ENCODE measurements at places on chromosomes 5 and 9.

DNA sequence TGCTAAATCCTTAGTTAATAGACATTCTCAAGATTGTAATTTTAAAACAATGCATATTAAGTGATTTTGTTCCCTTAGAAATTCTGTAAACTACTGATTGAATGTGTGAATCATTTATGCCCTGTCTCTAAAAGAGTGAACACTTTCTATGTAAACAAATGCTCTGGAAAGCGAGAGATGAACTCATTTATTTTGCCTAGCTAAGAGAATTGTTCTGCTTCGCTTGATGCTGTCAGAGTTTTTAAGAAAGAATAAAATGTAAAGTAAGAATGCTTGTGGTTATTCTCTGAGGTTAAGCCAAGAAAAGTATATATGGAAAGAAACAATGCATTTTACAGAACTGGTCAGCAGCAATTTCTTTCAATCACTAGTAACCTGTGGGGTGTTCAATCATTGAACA lies 347.4 kb upstream of the NUDT12 start:
- no peak for DNase-seq

GRCh38 chr9:115838417-115838816 lies 315.2 kb upstream of the PAPPA start:
- DNase-seq: no peak

- DNase-seq: peak; percentile 76
Observed at GRCh38 chr5:56681346-56681745, 134.0 kb upstream of the MAP3K1 start.

DNA sequence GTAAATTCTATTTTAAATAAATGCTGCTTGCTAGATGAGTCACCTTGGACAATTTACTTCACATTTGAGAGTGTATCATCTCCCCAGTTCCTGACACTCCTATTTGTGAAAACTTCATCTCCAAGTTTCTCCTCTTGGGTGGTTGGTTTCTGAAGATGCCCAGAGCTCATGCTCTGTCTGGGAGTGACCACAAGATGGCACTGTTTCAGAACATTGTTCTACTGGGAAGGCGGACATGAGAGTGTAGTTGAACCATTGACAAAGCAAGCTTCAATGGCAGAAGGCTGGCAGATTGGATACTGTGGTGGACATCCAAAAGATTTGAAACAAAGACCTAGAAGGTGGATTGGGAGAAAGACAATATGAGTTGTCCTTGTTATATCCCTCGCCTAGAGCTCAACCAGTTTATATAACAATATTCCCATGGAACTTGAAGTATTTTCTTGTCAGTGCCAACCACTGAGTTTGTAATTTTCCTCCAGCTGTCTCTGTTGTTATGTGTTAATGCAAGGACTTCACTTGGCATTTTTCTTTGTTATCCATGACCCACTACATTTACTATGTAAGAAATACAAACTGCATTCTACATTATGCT lies 234.3 kb upstream of the ANKH start:
- peak; percentile 43 for DNase-seq

GRCh38 chr9:102185371-102185770 lies 446.9 kb upstream of the GRIN3A start:
- DNase-seq: no peak

GRCh38 chr9:136019041-136019680 lies 58.0 kb upstream of the UBAC1 start:
- no peak for DNase-seq

- no peak for DNase-seq
Observed at GRCh38 chr5:61701877-61702602, 370.0 kb downstream of the ZSWIM6 start.

- no peak for DNase-seq
Observed at GRCh38 chr9:127170103-127170502, 47.7 kb upstream of the ANGPTL2 start.

DNA sequence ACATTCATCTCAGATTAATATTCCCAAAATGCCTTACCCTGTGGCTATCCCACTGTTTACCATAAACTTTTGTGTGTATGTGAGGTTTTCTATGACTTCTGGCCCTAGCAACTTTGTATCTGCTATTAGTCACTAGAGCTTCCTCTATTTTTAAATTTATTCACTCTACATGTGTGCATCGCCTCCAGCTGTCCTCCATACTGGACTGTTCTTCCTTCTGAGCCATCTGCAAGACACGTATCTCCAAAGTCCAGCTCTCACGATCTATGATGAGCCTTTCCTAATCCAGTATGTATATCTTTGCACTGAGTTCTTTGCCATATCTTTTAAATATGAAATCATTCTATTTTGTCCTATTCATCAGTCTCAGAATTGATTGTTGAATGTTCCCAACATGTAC lies 1.7 kb upstream of the GNG10 start:
- no peak for DNase-seq

GRCh38 chr5:57137401-57137800 lies 36.5 kb upstream of the GPBP1 start:
- DNase-seq: no peak

GRCh38 chr5:135112008-135112725 lies 78.1 kb upstream of the PITX1 start:
- no peak for DNase-seq

GRCh38 chr5:73966451-73966850 lies 340.5 kb downstream of the ARHGEF28 start:
- no peak for DNase-seq

- no peak for DNase-seq
Observed at GRCh38 chr9:14306672-14307660, 7.0 kb downstream of the NFIB start.

GRCh38 chr9:68749579-68750159 lies 44.6 kb downstream of the PIP5K1B start:
- DNase-seq: no peak

GRCh38 chr5:72835633-72836032 lies 19.2 kb downstream of the TNPO1 start:
- no peak for DNase-seq

- no peak for DNase-seq
Observed at GRCh38 chr9:81224166-81225081, 464.9 kb downstream of the TLE1 start.

- no peak for DNase-seq
Observed at GRCh38 chr9:101673642-101674041, 64.8 kb downstream of the GRIN3A start.

- peak; percentile 75 for DNase-seq
Observed at GRCh38 chr5:54518146-54518817, 723 bp downstream of the SNX18 start.

DNA sequence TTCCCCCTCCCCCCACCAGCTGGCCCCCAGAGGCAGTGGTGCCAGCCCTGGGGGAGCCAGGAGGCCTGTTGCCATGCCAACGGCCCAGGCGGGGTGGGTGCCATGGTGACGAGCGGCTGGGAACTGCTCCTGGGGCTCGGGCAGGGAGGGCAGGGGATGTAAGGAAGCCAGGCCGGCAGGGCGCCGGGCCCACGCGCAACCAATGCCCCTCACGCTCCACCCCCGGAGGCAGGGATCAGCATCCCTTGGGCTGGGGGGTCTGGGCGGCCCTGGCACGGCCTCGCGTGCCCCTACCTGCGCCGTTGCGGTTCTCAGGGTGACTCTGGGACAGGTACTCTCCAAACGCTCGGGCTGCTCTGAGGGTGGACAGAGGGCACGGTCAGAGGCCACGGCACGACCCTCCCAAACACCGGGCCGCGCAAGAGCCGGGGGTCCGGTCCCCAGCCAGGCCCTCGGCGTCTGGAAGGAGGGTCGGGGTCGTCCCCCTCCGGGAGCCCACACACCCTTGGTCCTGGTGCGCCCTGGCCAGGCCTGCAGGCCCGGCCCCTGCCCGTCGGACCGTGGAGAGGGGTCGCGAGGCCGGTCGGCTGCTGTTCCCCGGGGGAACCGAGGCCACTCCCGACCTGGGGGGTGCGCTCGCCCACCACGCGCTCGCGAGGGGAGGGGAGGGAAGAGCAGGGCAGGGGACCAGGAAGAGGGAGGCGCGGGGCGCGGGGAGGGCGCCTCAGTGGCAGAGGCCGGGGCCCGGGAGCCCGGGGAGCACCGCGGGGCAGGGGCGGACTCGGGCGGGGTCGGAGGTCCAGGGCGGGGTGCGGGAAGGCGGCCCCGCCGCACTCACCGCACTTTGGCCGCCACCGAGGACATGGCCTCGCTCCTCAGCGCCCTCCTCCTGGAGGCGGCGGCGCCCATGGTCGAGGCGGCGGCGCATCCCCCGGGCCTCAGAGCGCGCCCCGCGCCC lies 661 bp downstream of the NSMF start:
- DNase-seq: peak; percentile 53

DNA sequence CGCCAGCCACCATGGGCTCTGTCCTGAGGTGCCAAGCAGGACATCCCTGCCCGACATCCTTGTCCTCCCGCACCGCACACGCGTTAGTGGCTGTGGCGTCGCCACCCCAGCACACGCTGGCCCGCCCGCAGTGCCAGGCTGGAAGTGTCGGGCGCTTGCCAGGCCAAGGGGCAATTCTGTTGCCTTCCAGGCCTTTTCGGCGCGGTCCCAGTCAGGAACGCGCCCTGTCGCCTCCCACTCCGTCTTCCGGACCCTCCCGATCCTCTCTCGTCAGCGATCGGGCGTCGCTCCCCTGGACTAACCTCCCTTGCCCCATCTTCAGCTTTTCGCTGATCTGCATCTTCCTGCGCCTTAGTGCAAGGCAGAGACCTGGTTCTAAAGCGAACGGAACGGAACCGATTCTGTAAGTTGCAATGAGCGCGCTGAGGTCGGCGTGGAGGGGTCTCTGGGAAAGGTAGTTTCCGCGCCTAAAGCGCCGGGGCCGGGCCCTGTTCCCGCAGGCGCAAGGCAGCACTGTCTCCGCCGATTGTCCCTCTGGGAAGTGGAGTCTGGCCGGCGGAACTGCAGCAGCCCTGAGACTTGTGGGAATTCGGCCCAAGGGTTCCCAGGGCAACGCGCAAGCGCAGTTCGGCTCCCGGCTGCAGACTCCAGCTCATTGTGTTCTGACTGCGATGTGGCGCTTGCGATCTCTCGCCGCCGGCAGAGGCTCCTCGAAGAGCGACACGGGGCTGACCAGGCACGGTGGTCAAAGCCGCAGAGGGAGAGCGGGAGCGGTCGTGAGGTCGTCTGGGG lies at the start of gene ZNF454:
Gene ZNF454 (plus strand): TSS at position 630 of the 792 bp plus-strand sequence. CDS start 1,594 bp downstream, outside the sequence.
- DNase-seq: no peak

GRCh38 chr9:38289866-38290245 lies 102.6 kb upstream of the ALDH1B1 start:
- no peak for DNase-seq
